ENCODE measurements at places on chromosomes 3 and 15.

- DNase-seq, result no peak
These were observed 15.2 kb downstream of the LDHAL6B start for GRCh38 chr15:59221511-59222505.

GRCh38 chr3:156533205-156533604, 21.7 kb downstream of the SSR3 start:
- DNase-seq, result no peak

DNA sequence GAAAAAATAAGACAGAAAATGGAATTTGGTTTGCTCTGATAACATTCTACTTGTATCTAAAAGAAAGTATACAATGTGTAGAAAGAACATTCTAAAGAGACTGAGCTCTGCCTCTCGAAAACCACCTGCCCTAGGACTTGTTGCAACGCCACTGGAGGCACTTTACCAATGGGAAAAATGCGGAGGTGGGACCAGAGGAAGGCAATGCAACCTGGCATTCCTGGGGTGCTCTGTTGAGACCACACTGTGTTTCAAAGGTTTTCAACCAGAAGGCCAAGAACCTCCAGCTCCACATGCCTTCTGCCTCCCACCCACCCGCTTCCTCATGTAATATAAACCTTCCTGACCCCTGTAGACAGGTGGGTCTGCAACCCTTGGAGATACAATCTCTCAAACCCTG, 4.5 kb downstream of the PROK2 start:
- DNase-seq, result no peak

GRCh38 chr3:161969867-161970266, 473.3 kb downstream of the OTOL1 start:
- no peak for DNase-seq
